NCI-H1092 treated with DMSO at 0.1 percent for 48 hours (cell line): ENCODE measurements at places on chromosomes 3 and 15.
A peak's percentile ranks its signal among the peaks of the same experiment; 100 is the strongest.

DNA sequence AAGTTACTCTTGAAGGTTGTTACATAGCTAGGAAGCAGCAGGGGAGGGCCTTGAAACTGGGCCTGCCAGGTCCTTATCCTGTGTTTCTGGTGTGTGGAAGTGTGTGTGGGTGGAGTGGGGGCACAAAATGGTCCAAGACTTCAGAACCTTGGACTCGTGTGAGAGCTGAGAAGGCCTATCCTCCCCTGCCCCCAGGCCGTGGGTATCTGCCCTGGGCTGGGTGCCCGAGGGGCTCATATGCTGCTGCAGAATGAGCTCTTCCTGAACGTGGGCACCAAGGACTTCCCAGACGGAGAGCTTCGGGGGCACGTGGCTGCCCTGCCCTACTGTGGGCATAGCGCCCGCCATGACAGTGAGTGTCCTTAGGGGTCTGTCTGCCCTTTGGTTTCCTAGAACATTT, 4.5 kb downstream of the CHRD start:
- no peak for DNase-seq

GRCh38 chr15:88610701-88611231, 10.4 kb upstream of the AEN start:
- DNase-seq: no peak

- no peak for DNase-seq
Measured at GRCh38 chr3:141546586-141546985, 59.8 kb downstream of the RASA2 start.

DNA sequence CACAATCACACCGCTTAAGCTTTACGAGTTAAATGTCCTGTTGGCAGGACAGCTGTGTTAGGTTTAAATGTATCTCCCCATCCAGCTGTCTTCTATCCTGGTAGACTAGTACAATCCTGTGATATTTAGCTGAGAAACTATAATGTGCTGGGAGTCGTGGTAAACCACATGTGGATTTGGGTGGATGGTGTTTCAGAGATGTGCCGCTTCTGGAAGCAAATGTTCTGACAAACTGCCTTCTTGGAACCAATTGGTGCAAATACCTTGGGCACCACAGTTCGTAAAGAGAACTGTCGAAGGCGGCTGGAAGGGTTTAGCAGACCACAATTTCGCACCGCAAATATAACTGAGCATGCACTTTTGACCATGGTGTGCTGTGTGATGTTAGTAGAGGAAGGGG, 15.0 kb downstream of the SCG5 start:
- no peak for DNase-seq

- no peak for DNase-seq
Measured at GRCh38 chr3:54008099-54008498, 114.3 kb upstream of the CACNA2D3 start.

DNA sequence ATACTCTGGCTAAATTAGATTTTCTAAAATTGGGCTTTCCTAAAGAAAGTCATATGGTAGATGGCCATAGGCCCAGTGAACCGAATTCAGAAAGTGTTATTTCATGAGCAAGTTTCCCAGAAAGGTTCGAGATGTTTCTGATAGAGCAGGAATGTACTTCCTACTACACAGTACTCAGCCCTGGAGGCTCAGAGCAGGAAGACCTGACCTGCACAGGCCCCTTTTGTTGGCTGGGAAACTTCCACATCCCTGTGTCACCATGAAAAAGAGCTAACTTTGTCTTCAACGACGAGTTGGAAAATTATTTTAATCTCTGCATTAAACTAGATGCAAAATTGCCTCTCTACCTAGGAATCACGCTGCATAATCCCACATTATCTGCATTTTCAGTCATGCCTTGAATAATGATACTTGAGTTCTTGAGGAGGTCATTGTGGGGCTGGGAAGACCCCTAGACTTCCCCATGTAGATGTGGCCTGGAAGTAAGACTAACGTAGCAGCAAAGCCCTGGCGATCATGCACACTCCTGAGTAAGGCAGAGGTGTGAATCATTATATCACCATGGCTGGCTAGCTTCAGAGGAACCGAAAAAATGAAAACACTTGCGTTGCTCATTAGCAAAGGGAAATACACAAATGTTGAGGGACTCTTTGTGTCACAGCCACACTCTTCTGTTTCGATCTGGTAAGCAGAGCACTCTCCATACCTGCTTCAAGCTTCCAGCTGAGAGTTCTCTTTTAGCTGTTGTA, 47.1 kb downstream of the CMTM7 start:
- no peak for DNase-seq

DNA sequence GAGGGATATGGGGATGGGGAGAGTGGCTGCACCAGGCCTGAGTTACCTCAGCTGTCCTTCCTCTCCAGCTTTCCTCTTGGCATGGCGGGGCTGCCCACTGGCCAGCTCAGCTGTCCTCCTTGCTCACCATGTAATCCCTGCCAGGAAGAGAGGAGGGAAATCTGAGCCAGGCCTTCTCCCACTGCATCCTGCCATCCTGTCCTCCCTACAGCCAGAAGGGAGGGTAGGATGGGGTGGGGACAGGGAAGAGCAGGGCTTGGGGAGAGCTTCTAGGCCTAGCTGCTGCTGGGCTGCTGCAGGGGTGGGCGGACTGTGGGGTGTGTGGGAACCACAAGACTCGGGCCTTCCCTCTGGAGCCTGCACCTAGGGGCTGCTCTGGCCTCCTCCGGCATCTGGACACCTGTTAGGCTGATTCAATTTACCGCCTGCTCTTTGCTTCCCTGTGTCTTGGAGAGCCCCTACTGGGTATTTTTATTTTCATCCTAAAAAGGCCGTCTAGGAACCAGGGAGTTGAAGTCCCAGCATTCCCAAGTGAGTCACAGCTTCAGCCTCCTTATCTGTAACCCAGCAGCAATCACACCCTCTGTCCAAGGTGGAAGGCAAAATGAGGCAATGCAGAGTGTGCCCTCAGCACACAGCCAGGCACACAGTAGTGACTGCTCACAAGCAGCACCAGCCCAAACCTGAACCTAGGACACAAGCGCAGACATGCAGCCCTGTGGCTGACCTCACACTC, 13.1 kb upstream of the KY start:
- DNase-seq: no peak

DNA sequence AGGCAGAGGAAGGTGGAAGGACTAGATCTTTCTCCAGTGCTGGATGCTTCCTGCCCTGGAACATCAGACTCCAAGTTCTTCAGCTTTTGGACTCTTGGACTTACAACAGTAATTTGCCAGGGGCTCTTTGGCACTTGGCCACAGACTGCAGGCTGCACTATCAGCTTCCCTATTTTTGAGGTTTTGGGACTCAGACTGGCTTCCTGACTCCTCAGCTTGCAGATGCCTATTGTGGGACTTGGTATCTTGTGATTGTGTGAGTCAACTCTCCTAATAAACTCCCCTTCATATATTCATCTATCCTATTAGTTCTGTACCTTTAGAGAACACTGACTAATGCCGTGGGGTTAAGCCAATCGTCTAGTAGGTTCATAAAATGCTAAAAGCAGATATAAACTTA, 8.8 kb upstream of the B3GNT5 start:
- no peak for DNase-seq

GRCh38 chr3:133600572-133601081, 27.1 kb downstream of the CDV3 start:
- DNase-seq: no peak

DNA sequence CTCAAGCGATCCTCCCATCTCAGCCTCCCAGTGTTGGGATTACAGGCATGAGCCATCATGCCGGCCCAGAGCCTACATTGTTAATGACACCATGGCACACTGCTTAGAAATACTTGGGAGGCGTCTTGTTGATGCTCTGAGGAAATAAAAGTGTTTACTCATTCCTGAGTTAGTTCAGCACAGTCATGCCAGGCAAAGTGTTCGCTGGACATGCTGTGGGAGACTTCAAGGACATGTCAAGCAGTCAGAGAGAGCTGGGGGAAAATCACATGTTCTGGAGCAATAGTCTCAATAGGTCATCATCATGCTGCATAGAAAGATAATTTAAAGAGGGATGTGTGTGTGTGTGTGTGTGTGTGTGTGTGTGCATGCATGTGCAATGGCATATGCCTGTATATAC, 37.5 kb downstream of the TTC23 start:
- DNase-seq: no peak

- no peak for DNase-seq
Measured at GRCh38 chr3:151580591-151580990, 119.7 kb upstream of the IGSF10 start.

- DNase-seq: no peak
Measured at GRCh38 chr3:195170496-195170895, 100.5 kb downstream of the XXYLT1 start.

- no peak for DNase-seq
Measured at GRCh38 chr3:18012436-18012835, 270.0 kb upstream of the TBC1D5 start.

- DNase-seq: no peak
Measured at GRCh38 chr3:85355572-85355971, 396.8 kb downstream of the CADM2 start.

DNA sequence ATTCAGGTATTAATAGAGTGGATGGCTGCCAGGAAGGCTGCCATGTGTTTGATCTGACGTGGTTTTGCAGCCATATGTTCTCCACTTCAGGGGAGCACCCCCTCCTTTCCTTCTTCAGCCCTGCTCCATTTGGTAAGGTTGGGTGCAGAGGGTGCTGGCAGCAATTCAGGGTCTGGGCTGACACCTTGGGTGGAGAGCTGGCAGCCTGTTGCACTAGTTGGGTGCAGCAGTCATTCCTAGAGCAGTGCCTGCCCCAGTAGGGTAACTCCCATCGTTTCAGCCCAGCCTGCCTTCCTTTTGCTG, 1.5 kb downstream of the TYRO3 start:
- DNase-seq: peak; percentile 1

GRCh38 chr15:81398910-81399551, 25.0 kb upstream of the TMC3 start:
- DNase-seq: no peak

DNA sequence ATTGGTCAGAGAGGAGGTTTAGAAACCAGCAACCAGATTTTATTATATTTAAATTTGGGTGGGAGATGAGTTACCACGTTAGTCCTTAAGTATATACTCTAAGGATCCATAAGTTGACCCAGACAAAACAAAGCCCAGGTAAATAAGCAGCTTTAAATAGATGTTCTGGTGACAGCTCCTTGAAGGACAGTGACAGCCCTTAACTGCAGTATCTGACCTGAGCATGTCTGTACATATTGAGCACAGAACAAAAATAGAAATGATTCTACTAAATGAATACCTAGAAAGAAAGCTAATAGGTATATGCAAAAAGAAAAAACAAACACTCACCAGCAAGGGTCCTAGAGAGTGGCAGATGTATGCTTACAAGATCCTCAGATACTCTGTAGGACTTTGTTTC, 63.0 kb downstream of the UBR1 start:
- DNase-seq: no peak

GRCh38 chr15:70569091-70569713, 194.2 kb downstream of the UACA start:
- peak; percentile 4 for DNase-seq

DNA sequence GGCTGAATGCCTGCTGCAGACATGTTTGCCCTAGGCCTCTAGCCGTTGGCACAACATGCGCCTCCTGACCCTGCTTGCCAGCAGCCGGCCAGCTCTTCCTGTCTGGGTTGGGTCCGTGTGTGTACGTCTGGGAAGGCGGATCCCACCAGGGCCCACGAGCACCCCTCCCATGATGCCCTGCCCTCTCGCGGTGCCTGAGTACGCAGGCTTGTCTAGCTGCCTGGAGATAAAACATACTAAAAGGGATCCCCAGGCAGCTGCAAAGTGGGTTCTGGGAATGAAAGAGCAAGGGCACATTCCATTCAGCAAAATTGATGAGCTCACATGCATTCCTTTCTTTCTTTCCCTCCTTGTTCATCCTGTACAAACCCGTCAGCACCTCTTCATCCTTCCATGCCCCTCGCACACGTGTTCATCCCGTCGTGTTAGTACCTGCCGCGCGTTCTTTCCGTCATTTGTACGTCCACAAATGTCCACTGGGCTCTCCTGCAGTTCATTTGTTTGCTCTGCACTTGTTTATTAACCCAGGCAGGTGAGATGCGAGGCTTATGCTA, 74.3 kb downstream of the FBLN2 start:
- DNase-seq: no peak

DNA sequence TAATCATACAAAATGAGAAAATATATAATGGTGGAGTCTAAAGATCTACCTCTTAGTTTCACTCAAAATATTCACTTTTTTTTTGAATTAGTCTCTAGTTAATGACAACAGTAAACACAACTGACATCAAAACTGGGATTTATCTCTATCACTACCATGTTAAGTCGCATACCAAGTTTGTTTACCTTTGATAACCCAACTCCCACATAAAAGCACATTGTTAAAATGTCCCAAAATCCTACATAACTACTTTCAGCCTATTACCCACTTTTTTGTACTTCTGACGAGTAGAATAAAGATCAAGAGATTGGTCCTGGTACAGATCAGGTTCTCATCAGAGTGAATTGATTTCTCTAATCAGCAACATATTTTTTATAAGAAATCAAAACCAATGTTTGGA, 518.5 kb downstream of the EPHA3 start:
- DNase-seq: no peak

DNA sequence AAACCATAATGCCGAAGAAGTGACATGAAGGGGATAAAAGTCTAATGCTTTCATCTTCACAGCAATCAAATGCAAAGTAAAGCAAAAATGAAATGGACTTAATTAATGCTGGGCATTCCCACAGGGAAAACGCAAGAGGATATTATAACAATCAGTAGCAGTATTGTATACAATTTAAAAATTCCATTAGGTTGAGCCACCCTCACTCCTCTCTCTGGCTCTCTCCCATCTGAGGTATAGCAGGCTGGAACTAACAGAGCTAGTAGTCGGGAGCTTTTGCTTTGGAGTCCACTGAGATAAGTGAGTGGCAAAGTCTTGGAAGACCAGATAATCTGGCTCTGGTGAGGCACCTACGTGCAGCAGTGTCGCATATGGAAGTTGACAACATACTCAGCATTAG, 33.9 kb downstream of the DET1 start:
- no peak for DNase-seq

- DNase-seq: no peak
Measured at GRCh38 chr3:124985349-124985748, 50.8 kb upstream of the MUC13 start.

DNA sequence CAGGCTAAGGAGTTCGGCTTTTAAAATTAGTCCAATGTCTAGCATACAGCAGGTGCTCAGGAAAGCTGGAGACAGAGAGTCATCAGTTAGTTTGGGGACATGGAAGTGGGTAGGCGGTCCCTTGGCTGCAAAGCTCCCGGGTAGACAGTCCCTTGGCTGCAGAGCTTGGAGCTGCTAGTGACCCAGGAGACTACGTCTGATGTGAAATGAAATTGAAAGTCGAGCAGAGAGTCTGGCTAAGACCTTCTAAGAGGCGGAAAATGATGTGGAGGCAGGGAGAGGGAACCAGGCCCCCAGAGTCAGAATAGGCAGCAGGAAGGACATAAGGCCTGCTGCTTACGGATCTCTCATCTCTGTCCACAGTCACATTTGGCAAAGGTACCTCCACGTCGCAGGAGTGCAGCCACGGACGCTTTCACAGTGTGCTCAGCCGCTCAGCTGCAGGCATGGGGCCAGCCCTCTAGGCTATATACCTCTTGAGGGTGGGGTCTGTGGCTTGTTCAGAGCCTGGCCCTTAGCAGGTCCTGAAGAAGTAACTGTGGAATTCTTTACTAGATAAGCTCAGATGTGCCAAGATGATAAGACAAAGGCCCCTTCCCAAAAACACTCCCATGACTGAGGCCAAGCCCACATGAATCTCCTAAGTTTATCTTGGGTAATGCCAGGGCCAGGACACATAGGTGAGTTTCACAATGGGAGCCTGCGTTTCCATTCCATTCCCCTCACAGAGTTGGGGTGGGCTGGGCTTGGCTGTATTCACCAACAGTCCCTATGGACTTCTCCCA, 131.7 kb downstream of the XXYLT1 start:
- DNase-seq: no peak

- no peak for DNase-seq
Measured at GRCh38 chr3:188533612-188534357, 379.8 kb downstream of the LPP start.
